AG04449 (cell line): ENCODE measurements at places on chromosomes 2 and 18.

GRCh38 chr2:227340106-227340505 lies 15.1 kb downstream of the MFF start:
- DNase-seq, result no peak

DNA sequence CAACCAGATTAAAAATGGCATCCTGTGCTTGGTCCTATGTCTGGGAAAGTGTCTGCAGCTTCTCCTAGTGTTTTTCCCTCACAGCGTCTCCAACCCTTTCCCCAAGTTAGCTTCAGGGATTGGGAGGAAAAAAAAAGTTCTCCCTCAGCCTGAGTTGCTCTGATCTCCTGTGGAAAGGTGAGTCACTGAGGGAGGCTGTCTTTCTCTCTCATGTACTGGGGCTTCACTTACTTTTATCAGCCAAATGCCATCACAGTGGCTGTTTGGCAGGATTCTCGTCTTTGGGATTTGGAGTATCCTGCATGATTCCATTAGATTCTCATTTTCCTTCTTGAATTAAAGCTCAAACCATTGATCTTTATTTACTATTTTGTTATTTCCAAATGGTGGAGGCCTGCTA lies 18.1 kb downstream of the GTF2A1L start:
- no peak for DNase-seq

DNA sequence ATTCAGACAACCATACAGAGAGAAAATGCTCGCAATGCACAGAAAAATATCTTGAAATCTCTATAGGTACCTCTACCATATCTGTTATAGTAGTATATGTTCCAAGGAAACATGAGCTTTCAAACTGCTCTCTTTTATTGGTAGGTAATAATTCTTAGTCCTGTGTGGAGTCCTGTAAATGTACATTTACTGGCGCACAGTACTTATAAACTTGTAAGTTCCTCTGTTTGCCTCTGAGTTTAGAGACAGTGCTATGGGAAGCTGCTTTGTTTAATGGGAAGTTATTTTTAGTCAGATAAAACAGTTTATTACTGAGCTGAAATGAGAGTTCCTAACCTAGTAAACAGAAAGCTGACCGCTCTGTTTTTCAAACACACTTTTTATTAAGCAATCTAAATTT lies 52.7 kb downstream of the CCDC93 start:
- DNase-seq, result no peak

GRCh38 chr2:219334076-219334475 lies 1.5 kb upstream of the RESP18 start:
- DNase-seq, result no peak

- DNase-seq, result no peak
Measured at GRCh38 chr2:239908744-239909143, 116.4 kb downstream of the NDUFA10 start.

GRCh38 chr2:144334551-144334950 lies 185.4 kb downstream of the ZEB2 start:
- no peak for DNase-seq

DNA sequence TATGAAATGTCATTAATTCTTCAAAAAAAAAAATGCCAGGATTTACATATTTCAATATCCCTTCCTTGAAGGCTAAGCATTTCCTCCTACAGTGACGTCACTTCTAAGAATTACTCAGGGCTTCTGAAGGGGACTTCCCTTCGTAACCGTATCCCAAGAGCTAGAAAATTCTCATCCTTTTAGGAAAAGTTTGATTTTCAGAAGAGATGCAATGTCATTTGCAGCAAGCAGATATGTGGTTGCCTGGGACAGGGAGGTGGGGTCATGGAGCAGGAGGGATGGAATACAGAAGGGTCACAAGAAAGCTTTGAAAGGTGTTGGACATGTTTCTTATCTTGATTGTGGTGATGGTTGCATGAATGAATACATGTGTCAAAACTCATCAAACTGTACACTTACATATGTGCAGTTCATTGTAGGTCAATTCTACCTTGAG lies 97.0 kb upstream of the ATL2 start:
- DNase-seq, result no peak

DNA sequence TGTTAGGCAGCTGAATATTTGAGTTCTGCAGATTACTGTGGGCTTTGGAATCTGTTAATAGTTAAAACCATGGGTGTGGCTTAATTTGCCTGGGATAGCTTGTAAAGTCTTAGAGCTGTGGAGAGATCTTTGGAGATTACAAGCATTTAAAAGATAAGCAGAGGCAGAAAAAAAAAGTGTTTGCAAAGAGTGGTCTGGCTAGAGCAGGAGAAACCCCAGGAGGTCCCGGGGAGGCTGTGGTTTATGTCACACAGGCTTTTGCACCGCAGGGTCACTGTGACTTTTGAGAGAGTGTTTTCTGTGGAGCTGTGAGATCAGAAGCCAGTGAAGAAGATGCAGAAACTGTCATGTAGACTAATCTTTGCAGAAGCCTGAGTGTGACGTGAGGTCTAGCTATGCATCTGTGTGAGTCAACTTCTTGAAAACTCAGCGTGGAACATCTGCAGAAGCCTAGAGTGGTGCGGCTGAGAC lies 49.0 kb downstream of the SETBP1 start:
- peak; percentile 64 for DNase-seq

GRCh38 chr2:215874418-215874817 lies 138.9 kb downstream of the MREG start:
- DNase-seq, result no peak

DNA sequence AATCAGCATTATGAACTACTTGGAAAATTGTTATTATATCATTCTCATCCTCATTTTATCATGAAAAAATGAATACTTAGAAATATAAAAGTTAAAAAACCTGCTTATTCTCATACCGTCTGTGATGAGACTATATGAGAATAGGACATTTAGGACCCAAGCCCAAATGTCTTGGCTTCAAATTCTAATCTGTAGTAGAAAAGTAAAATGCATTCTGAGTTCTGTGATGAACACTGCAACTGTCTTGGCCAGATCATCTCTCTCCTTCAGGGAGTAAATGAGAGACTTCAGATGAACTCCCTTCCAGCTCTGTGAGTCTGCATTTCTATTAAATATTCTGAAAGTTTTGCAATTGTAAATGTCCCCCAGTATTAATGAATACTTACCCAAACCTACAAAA lies 940.7 kb upstream of the KLHL29 start:
- DNase-seq, result no peak

GRCh38 chr18:5103693-5104092 lies 93.4 kb downstream of the AKAIN1 start:
- DNase-seq, result no peak

DNA sequence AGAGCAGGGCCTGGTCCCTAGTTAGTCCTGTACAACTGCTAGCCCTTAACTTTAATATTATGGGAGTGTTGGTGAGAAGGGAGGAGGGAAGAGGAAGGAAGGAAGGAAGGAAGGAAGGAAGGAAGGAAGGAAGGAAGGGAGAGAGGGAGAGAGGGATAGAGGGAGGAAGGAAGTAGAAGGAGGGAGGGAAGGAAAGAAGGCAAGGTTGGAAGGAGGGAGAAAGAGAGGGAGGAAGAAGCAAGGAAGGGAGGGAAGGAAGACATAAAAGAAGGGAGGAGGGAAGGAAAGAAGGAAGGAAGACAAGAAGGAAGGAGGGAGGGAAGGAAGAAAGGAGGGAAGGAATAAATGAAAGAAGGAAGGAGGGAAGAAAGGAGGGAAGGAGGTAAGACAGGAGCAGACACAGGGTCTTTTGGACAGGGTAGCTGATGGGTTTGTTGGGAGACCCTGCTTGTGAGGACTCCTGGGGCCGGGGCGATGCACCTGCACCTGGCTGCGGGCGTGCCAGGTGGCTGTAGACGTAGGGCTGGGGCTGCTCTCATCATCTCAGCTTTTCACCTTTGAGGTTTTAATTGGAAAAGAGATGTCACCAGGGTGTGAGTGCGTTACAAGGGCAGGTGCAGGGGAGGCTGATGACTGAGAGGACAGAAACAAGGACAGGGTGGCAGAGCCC lies 5.9 kb upstream of the POMC start:
- no peak for DNase-seq

- peak; percentile 28 for DNase-seq
Measured at GRCh38 chr2:54387059-54387991, 68.8 kb upstream of the SPTBN1 start.

DNA sequence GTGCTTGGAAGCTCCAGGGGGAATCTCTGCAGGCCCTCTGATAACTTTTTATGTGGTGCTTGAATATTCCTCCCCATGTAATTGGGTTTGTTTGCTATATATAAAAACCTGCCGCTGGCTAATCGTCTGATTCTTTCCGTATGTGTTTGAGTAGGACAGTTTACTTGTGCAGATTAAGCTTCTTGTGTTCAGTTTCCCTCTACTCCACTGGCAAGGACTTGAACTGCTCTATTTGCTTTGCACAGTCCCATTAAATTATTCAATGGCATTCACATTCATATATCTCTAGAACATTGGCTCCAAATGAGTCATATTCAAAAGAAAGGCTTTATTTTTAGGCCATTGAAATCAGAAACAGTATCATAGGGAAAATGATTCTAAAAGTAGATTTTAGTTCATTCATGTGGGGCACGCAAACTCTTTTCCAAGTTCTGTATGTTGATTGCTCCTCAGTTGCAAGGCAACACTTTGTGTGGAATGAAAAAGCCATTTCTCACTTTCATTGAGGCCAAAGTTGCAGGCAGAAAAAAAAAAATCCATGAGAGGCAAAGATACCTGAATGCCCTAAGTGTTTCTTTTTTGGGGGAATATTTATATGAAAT lies 1682.3 kb upstream of the PIK3C3 start:
- DNase-seq, result no peak

- DNase-seq, result no peak
Measured at GRCh38 chr2:74267068-74267467, 68.7 kb downstream of the MTHFD2 start.

- no peak for DNase-seq
Measured at GRCh38 chr2:113215056-113215455, 41.3 kb downstream of the PSD4 start.
